GM23338 (cell line): ENCODE measurements at places on chromosomes 4 and X.

DNA sequence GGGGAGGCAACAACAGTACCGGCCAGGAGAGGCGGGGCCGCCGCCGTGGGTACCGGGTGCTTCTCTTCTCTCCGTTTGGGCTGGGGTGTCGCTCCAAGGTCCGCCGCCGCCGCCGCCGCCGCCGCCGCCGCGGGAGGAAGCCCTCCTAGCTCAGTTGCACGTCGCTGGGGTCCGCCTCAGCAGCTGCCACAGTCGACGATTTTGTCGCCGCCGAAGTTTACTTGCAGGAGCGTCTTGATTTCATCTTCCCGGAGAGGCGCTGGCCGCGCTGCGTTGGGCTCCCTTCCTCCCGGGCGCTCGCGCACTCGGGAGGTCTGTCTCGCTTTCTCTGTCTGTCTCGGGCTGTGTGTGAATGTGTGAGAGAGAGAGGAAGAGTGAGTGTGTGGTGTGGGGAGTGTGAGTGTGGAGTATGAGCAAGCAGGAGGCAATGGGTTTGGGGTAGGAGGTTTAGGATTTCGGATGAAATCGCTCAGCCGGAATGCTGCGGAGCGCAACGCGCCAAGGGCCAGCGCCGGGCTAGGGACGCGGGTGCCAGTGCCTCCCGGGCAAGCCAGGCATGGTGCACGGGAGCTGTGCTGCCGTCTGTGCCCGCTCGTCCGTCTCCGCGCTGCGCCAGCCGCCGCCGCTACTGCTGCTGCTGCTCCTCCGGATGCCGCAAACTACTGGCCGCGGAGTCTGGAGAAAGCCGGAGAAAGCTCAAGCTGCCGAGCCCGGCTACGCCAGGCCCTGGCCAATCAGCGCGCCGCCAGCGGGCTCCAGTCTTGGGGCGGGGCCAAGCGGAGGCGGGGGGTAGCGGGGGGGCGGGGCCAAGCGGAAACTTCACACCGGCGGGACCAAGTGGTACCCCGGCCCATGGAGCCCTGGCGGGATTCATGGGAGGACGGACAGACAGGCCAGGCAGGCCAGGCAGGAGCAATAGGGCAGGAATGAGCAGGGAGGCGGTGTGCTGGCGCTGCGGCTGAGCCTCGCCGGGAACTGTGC, at the start of gene PCDH19:
Gene PCDH19, minus strand, starts transcription at position 664 of the 981 bp plus-strand sequence. CDS start 1,676 bp downstream, outside the sequence.
- peak; percentile 70 for DNase-seq

DNA sequence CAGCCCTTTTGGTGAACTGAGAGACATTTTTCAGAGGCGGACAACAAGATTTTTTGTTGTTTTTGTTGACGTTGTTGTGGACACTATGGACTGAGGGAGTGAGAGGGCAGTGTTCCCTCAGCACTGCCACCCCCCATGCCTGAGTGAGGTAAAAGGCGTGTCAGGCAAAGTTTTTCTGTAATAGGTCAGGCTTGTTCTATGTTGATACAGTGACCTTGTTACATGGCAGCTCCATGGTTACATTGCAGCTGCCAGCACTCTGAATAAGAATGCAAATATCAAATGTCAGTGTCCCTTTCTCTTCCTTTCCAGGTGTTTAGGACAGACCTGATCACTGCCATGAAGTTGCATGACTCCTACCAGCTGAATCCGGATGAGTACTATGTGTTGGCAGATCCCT, 36.6 kb downstream of the JADE1 start:
- DNase-seq: no peak

GRCh38 chr4:26874110-26874509, 13.5 kb downstream of the STIM2 start:
- peak; percentile 28 for DNase-seq

- DNase-seq: no peak
Measured at GRCh38 chrX:72532366-72532765, 40.3 kb downstream of the HDAC8 start.

DNA sequence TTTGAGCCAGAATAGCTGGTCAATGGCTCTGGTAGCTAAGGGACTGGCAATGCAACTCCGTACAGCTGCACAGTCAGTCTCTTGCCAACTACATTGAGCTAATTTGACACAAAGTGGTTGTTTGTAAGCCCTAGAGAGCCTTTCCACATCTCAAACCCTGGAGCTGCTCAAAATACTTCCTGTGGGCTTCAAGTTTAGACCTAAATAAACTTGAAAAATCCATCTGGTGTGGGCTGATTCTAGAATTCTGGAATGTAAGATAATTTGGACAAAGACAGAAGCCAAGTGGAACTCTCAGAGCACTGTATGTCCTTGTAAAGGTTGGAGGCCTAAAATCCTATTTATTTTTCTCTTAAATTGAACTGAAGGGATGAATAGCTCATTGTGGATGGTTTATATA, 380.8 kb downstream of the SPRY1 start:
- DNase-seq: no peak
